Dermis blood vessel endothelial cell (primary cell): ENCODE measurements at places on chromosomes 11 and 22. TPM values are rescaled to one million over a fixed set of nuclear protein-coding genes. Genes with fewer than 3 reads are reported as not detected.

DNA sequence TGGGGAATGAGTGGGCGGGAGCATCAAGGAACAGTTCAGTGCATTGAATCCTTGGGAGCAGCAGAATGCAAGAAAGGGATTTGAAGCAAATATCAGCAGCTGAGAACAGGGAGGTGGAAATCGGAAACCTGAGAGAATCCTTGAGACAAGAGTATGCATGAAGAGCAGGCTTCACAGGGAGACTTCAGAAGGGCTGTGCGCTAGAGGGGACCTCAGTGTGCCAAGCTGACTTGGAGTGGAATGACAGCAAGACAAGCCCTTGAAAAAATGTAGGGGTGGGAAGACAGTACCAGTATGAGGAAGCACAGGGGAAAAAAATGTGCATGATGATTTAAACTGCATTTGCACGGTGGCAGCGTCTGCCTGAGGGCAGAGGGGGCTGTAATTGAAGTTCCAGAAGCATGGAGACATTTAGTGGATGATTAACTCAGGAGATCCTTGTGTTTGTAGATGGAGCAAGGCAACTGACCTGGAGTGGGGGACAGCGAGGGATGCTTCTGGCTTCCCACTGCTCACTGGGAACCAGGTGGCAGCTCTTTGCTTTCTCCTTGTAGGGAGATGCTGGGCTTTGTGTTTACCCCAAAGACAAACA is 204.9 kb upstream of the PLET1 start:
- DNase-seq = no peak

- no peak for DNase-seq
These were observed 53.3 kb downstream of the MRTFA start for GRCh38 chr22:40583053-40583741.

DNA sequence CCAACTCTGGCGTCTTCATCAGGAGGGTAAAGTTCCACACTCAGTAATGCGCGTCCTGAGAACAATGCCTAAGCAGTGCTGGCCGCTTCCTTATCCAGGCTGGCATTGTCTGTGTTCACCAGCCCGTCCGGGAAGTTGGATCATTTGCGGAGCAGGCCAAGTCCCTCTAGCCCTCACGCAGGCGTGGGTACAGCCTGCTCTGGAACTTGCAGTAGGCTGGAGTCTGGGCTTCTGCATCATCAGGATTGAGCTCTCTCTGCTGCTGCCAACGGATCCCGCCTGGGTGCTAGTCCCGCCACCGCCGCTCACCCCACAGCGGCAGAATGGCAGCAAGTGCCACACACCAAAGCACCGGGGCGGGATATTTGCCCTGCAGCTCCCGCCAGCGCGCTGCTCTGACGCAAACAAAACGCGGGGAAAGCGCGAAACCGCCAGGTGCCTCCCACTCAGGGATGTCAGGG is 29.0 kb downstream of the GLYATL1 start:
- DNase-seq = peak; percentile 1

DNA sequence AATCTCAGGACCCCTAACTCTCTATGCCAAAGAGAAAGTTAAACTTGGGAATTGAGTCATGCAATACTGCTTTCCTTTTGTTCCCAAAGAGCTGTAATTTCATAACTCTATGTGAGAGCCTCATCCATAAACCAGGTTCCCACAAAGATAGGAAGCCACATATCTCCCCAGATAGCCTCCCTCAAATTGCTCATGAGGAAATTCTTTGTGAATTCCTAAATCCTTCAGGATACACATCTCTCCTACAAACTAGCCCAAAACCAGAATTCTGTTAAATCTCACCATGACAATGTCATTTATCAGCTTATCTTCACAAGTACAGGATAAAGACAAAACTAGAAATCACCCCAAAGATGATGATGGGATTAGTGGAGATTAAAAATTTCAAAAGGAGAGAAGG is 4.7 kb upstream of the NXPE2 start:
- DNase-seq = no peak

DNA sequence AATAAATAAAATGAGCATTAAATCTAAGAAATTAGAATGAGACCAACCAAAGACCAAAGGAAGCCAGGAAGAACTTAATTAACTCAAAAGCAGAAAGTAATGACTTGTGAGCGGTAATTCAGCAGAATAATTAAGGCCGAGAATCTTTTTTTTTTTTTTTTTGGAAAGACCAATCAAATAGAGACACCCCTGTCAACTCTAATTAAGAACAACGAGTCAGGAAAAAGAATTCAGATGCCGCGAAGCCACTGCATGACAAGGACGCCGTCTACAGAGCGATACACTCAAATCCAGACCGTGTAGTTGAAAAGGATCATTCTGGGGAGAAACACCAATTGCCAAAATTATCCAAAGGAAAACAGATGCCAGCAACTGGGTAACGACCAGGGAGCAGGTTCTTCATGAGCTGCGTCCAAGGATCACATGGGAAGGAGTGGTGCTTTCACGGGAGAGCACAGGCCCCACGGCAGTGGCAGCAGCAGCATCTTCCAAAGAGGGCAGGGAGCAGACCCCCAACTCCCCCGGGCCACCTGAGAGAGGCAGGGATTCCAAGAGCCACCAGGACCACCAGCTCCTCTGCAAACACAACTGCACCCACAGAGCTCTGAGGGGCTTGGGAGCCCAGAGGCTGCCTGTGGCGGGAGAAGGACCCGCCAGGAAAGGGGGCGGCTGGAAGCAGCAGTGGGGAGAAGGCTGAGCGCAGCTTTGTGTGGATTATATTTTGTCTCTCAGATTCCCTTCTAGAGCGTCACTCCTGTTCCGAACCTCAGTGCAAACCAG is 469.8 kb downstream of the BRD1 start:
- no peak for DNase-seq

DNA sequence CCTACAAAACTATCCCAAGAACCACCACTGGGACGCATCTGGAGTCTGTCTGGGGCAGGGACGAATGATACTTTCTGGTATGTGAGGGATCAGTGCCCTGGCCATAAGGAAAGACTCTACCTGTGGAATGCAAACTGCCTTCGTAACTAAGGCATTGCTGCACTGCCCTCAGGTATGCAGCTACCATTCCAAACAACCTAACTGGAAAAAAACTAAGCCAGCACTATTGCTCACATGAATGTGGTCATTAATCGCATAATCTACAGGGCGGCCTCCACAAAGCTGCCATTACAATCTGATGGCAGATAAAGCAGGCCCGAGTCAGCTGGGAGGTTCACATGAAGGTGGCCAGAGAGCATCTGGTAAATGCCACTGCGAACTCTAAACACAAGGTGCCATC is 3.9 kb downstream of the PACSIN2 start:
- no peak for DNase-seq

DNA sequence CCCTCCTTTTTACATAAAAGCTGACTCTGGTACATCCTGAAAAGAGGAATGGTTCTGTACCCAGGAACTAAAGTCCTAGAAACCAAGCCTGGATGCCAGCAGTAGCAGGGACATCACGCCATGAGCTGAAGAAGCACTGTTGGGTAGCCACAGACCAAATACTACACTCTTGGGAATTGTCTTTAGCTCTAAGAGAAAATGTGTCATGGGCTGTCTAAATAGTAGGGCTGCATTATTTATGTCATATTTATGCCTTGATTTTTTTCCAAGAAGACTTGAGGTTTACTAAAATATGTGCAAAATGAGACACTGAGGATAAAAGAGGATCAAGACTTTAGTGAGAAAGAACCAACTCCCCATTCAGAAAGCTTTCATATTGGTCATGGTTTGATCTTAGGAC is 213.6 kb downstream of the RAB38 start:
- DNase-seq = no peak

DNA sequence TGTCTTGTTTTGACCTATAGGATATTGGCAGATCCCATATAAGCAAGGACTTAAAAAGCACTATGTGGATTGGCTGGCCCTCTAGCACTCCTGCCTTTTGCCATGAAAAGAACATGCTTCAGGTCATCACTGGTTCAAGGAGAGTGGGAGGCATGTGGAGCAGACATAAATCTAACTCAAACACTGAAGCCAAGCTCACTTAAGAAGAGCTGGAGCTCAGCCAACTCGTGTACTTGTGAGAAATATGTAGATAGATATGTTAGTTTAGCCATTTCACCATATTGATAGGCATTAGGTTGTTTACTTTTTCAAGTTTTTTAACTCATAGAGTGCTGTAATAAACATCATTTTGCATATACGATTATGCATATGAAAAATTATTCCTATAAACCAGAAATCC is 19.9 kb upstream of the BBOX1 start:
- DNase-seq = no peak

GRCh38 chr11:47854667-47855066 is 6.5 kb upstream of the NUP160 start:
- no peak for DNase-seq

DNA sequence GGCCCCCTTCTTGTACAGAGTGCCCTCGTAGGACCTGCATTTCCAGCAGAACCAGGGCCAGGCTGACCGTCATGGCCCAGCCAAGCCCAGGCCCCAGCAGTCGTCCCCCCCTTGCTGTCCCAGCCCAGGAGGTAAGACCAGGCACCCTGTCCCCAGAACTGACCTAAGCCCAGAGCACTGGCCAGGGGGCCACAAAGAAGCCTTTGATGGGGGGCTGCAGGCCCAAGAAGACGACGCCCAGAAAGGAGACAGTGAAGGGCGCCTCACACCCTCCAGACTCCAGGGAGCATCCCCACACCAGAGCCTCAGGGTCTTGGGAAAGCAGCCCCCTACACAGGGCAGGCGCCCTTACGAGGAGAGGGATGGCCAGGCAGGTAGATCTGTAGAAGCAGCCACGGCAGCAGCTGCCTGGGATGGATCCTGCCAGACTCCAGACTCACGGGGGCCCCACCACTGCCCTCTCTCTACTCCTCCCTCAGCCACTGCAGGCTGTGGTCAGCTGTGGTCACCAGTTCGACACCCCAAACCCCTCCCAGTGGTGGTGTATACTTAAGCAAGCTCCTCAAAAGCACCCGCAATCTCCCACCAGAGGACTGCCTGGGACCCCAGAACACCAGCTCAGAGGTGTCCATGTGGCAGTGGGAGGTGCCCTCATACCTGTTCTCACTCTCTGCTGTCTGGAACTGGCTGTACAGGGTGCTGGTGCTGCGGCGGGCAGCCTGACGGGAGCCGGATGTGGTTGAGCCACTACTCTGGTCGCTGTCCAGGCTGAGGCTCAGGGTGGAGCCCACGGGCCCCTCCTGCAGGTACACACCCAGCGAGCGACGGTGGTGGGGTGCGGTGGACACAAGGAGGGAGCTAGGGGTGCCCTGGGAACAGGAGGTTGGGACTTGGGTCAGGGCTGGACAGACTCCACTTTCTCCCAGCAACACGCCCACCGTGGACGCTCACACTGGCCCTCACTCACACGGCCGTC is 27.0 kb downstream of the SBF1 start:
- DNase-seq = no peak

GRCh38 chr22:36422287-36423014 is 34.7 kb upstream of the MYH9 start:
- no peak for DNase-seq

DNA sequence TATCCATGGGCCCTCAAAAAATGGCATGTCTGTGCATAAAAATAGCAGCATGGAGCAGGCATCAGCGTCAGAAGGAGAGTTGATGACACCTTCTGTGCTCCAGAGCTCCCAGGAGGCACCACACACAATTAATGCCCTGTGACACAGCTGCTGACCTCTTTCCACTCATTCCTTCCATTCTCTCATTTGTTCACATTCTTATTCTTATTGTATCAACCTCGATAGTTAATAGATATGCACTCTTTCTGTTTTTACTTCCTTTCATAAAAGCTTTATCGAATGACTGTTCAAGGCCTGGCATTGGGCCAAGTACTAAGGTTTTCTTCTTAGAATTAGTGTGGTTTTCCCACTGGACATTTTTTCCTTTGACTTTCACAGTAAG is 266.0 kb upstream of the MTNR1B start:
- no peak for DNase-seq

GRCh38 chr11:10350334-10350733 is 45.5 kb downstream of the ADM start:
- peak; percentile 11 for DNase-seq

DNA sequence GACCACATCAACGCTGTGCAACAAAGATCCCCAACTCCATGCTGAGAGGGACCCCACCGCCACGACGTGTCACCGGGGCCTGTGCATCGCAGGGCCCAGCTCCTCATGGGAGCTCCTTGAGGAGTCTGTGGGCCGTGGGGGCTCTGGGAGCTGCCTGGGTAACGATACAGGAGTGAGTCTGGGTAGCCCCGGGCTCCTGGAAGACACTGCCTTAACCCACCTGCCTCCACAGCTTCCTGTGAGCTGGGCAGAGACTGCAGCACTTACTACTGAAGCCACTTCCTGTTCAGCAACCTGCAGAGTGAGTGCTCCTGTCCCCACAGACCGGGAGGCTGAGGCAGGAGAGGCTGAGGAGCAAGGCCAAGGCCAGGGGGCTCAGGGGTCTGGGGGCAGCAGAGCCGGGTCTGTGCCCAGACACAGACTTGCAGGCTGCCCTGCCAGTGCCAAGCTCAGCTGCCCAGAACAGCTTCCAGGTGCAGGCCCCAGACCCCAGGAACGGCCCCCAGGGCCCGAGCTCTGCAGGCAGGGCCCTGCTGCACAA is 226.7 kb downstream of the BRD1 start:
- no peak for DNase-seq

GRCh38 chr22:46537946-46538813 is 760 bp upstream of the CELSR1 start:
- peak; percentile 24 for DNase-seq

DNA sequence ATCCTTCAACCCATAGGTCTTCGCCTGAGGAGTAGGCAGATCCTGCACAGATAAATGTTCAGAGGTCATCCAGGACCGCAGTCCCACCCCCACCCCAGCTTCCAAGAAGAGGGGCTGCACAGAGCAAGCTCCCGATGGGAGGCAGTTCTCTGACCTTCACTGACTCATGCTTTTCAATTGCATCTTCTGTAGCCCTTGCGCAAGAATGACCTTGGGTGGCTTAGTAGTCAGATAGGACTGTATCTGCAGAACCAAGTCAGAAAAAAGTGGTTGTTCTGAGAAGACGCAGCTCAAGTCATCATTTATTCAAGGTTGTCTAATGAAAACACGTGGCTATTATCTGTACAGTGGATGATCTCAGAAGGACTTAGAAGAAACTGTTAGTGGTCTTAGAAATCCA is 16.4 kb upstream of the GRAMD1B start:
- no peak for DNase-seq

Gene UVRAG
- 75.3 and 98.2 TPM in 2 replicates for total RNA-seq

Gene CRYBA4
- total RNA-seq = not detected in 2 replicates

Gene COPB1
- total RNA-seq = 254 and 312 TPM in 2 replicates

Gene CEND1
- 0.14 and 0.17 TPM in 2 replicates for total RNA-seq

Gene ACAD8
- total RNA-seq = 24.5 and 27.2 TPM in 2 replicates

Gene SLC35E4
- 30.8 and 40.7 TPM in 2 replicates for total RNA-seq

Gene GAB4
- not detected in 2 replicates for total RNA-seq

Gene GRIK4
- total RNA-seq = under 0.01 TPM in 1 of 2 replicates, not detected in the other

Gene SYT12
- total RNA-seq = 0.09 and 0.17 TPM in 2 replicates

Gene SCUBE2
- total RNA-seq = 3.5 and 3.9 TPM in 2 replicates

Gene MMP8
- not detected in 2 replicates for total RNA-seq

Gene JAML
- under 0.01 TPM in 1 of 2 replicates, not detected in the other for total RNA-seq
